ENCODE measurements at places on chromosomes 12 and 14. TPM values are rescaled to one million over a fixed set of nuclear protein-coding genes. Genes with fewer than 3 reads are reported as not detected.

IL26 gene
- not detected for total RNA-seq

BBOF1 gene
- 3.2 TPM for total RNA-seq

SLC7A7 gene
- 24.0 TPM for total RNA-seq

NANOG gene
- 0.05 TPM for total RNA-seq

All from A549 treated with dexamethasone at 1 μM for 4 hours (cell line).